ENCODE measurements at places on chromosomes 5 and 9. TPM values are rescaled to one million over a fixed set of nuclear protein-coding genes. Genes with fewer than 3 reads are reported as not detected.

DNA sequence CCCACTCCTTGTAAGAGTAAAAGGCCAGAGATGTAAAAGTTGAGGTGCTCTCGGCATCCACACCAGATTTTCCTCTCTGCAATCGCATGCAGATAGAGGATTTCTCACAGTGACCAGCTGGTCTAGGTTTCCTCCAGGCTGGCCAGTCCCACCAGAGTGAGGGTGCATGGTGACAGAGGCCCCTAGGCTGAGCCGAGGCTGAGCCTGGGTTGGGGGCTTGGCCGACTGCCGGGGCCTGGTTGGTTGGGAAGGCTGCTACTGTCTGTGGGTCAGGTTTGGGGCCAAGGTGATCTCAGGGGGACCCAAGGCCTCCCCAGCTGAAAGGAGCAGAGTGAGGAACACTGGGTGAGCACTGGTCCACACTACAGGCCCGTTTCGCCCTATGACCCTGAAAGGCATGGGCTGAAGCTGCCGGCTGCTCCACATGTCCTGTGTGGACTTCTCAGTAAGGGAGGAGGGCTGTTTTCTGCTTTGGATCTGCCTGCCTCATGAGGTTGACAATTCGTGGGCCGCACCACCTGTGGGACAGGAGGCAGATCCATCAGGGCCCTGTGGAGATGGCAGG is 400.8 kb upstream of the IRX4 start:
- no peaks in the 10 kb centered on the region for H3K27me3 ChIP-seq
- no peaks in the 10 kb centered on the region for H3K36me3 ChIP-seq
- H3K4me1 ChIP-seq: no peaks in the 10 kb centered on the region
- no peak overlapping the region for H3K4me3 ChIP-seq
- no peak overlapping the region for H3K27ac ChIP-seq
- DNase-seq: no peak

- no peak for DNase-seq
- H3K27ac ChIP-seq: no peak overlapping the region
- H3K4me1 ChIP-seq: no peaks in the 10 kb centered on the region
- H3K4me3 ChIP-seq: no peak overlapping the region
Observed at GRCh38 chr9:20256284-20256948, 365.9 kb downstream of the MLLT3 start.

Gene SPATA31A1
- total RNA-seq: 0.77 TPM

Gene WHRN
- total RNA-seq: 2.2 TPM

Gene SGTB
- 18.7 TPM for total RNA-seq

DNA sequence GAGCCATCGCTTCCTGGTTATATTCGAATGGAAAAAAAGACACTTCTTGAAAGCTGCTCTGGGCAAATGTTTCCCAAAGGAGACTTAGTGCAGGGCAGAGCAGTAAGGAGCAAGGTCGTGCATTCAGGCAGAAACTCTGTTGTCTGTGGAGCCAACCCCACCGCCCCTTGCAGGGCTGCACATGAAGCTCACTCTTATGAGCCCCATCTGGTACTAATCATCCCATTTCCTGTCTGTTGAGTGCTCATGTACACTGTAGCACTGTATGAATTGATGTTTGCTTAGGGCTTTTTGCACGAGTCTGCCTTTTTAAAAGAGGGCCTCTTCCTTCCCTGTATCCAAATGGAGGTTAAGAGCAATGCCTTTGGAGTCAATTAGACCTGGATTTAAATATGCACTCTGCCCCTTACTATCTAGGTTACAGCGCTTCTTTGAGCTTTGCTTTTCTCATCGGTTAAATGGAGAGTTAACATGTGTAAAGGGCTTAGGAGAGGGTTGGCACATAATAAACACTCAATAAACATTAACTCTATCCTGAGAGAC is 25.4 kb downstream of the HMHB1 start:
- H3K4me1 ChIP-seq: no peaks in the 10 kb centered on the region
- H3K4me3 ChIP-seq: no peak overlapping the region
- DNase-seq: no peak
- no peaks in the 10 kb centered on the region for H3K36me3 ChIP-seq

DNA sequence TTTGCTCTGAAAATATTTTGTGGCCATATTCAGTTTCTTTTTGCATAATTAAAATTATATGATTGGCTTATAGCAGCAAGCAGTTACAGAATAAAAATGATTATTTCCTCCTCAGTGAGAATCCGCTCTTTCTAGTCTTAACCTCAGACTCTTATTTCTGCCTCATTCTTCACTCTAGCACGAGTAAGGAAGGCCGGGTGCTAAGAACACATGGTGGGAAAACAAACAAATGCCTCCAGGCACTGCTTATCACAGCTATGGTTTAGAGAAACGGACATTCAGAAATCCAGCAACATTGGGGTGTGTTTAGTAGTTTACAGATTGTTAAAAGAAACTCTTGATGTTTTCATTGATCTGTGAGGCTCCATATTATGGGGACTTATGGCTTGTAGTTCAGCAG is 168.7 kb downstream of the KDM4C start:
- H3K27ac ChIP-seq: no peak overlapping the region
- no peaks in the 10 kb centered on the region for H3K27me3 ChIP-seq
- H3K4me1 ChIP-seq: no peaks in the 10 kb centered on the region

- no peak overlapping the region for H3K27ac ChIP-seq
- DNase-seq: no peak
- peaks cover 8% of the 10 kb centered on the region for H3K36me3 ChIP-seq
- H3K4me3 ChIP-seq: no peak overlapping the region
- H3K27me3 ChIP-seq: no peaks in the 10 kb centered on the region
Observed at GRCh38 chr5:25964009-25964372, 1074.4 kb downstream of the CDH9 start.

Gene OR1J2
- not detected for total RNA-seq

Gene ZNF367
- total RNA-seq: 10.1 TPM

DNA sequence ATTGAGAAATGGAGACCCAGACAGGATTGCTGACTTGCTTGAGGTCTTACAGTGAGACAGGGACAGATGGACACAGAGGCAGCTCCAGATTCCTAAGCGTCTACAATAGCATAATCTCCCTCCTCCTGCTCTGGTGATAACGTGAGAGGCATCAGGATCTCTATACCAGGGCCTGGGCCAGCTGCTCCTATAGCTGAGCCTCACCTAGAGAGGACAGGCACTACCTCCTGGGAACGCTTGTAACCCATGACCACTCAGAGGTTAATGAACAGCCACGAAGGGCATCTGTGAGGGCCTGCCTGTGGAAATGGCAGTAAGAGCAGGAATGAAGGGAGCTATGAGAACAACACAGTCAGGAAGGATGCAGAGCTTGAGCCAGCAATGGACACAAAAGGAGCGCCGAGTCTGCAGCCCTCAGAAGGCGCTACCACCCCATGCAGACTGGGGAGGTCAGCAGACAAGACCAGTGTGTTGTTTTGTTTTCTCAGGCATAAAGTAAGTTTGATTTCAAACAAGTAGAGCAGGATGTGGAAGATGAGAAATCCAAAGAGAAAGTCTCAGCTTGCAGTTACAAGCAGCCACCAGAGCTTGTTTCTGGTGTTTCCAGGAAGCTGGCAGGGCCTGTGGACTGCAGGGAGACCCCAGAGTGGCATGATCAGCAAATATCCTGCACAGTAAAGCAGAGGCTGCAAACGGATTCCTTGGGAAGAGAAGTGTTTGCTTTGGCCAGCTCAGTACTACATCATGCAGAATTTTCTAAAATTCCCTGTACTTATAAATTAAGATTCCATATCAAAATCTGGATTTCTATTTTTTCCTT is 17.4 kb downstream of the ANKS6 start:
- H3K4me1 ChIP-seq: no peaks in the 10 kb centered on the region
- H3K36me3 ChIP-seq: peaks cover 58% of the 10 kb centered on the region
- no peak overlapping the region for H3K27ac ChIP-seq

DNA sequence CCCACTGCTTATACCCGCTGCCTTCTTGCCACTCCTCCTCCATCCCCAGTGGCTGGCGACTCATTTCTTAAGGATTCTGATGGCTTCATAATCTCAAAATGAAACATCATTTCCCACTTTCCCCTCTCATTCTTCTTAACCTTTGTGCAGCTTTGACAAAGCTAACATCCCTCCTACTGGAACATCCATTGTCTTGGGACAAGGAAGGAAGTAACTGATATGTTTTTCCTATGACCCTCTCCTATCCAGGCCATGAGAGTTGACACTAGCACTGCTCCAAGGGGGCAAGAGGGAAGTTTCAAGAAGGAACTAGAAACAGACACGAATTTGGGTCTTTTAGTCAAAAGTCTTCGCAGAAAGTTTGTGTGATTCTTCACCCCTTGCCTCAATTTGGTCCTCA is 71.7 kb upstream of the SNX2 start:
- H3K27ac ChIP-seq: no peak overlapping the region
- no peak for DNase-seq
- no peaks in the 10 kb centered on the region for H3K27me3 ChIP-seq
- no peaks in the 10 kb centered on the region for H3K36me3 ChIP-seq
